ENCODE measurements at places on chromosomes 3 and 15.

DNA sequence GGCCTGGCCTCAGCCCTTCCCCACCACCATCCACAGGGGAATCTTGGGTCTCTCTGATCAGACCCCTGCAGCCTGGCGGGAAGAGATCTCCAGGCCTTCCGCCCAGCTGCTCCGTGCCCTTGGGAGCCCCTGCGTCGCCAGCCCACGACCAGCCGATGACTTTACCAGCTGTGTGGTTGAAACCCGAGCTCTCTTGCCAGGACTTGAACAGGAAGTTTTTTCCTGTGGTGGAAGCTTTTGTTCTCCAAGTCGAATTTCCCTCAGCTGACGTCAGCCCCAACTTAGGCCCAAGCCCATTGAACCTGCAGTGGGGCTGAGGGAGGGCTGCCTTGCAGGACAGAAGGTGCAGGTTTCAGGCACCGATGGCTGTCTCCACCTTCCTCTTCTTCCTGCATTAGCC is 51.7 kb upstream of the SMAD3 start:
- no peak for DNase-seq

DNA sequence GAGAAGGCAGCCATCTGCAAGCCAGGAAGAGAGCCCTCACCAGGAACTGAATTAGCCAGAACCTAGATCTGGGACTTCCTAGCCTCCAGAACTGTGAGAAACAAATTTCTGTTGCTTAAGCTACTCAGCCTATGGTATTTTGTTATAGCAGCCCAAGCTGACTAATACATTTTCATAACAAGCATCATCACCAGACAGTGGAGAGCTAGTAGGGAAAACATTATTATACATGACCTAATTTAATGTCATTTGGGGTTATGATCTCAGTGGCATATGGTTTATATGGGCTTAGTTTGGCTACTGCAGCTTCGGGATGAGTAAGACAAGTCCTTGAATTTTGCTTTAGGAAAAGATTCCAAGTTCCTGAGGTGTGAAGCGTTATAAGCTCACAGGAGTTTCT is 35.6 kb downstream of the LNP1 start:
- DNase-seq: no peak

GRCh38 chr3:138222942-138223287 is 35.8 kb downstream of the ARMC8 start:
- DNase-seq: no peak

DNA sequence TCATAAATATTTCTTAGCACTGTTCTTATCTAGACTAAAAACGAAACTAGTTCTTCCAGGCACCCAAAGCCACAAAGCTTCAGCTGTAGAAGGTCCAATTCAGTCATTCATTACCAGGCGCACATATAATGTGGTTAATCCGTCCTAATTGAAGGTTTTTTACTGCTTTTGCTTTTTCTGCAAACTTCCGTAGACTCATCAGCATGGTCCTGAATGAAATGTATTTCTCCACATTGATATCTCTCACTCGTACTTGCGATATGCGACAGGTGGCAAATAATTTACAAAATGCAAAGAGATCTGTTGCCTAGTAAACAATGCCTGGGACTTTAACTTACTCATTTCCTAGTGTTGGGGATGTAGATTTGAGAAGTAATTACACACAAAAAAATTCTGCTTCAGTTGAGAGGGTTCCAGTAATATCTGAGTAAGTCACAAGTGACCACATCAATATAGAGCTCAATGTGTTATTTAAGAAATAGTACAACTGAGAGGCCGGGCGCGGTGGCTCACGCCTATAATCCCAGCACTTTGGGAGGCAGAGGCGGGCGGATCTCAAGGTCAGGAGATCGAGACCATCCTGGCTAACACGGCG is 75.0 kb upstream of the MBNL1 start:
- peak; percentile 78 for DNase-seq

DNA sequence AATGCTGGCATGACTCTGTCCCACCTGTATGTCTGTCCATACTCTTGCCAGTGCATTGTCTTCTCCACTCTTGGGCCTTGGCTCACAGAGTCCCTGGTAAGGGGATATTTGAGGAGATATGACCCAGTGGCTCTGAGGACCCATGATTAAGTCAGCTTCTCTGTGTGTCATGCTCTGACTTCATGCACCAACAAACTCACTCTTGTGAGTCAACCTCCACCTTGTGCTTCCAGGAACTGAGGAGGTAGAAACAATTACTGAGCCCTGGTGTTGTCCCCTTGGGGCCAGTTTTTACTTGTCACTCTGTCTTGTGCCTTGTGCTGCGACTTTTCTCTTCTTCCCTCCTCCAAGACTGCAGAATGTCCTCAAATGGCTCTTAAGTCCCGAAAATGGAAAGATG is 127.1 kb downstream of the ABHD5 start:
- no peak for DNase-seq

- no peak for DNase-seq
Observed at GRCh38 chr3:14284694-14285547, 106.3 kb downstream of the LSM3 start.

DNA sequence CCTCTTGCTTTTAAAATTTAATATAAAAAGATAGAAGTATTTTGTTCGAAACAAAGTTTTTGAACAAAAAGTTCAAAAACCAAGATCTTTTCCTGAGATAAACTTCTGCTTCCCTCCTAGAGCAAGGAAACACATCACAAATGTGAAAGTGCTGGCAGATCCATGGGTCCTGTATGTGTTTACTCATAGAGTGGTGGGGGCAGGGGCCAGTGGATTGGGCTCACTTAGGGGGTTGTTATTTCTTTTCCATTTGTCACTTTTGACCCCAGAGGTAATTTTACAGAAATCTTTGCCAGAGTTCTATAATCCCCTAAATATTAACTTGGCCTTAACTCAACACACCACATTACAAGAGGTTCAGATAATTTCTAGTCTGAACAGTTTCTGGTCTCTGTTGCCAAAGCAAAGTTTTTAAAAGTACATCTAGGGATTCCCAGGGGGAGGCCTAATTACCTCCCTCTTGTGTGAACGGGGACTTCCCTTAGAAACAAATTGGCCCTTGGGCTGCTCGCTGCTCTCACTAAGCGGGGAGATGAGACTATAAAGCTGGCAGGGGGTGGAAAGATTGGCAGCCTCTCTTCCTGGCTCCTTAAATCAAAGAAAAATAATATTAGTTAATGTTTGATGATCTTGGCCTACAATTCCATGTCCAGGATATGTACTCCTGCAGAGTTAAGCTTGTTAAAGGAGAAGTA is 66.8 kb upstream of the PTX3 start:
- no peak for DNase-seq

GRCh38 chr3:185976977-185977678 is 39.3 kb upstream of the TRA2B start:
- peak; percentile 74 for DNase-seq

DNA sequence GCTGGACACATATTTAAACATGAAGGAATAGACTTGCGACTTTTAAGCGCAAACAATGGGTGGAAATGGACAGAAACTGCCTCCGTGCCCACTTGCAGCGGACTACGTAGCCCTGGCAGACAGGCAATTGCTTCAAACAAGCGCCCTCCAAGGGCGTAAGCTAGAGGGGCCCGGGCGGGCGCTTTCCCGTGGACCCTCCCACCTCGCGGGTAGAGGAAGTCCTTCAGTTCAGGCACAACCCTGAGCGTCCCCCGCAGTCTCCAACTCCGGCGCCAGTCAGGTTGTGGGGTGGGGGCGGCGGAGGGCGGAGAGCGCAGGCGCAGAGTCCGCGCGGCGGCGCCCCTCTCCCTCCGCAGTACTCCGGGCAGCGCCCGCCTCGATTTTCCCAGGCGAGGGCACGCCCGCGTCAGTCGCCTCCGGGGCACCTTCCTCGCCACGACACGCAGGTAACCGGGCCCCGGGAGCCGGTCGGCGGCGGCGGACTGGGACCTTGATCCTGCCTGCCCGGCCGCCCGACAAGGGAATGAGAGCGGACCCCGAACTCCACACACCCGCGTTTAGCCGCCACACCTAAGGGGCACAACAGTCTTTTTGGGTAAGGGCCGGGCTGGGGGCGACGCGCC is at the start of gene SLC35G2:
Gene SLC35G2, plus strand, starts transcription at position 358 of the 623 bp plus-strand sequence. CDS start 35,335 bp downstream, outside the sequence.
- peak; percentile 42 for DNase-seq

DNA sequence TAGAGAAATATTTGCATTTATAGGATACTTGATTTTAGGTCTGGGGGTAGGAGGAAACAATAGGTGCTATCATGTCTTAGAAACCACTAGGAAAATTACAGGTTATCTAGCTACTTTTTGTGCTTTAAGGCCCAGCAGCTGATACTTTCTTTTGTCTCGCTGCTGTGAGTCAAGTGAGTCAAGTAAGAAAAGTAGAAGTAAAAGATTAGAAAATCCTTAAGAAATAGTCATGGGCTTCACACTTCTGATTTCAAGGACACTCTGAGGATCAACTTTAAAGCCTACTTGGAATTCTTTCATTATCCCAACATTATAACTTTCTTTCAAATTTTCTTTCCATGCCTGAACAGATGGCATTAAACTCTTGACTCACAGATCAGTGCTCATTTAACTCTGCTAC is 95.2 kb upstream of the RBMS3 start:
- DNase-seq: no peak

Measured in CD4-positive, alpha-beta T cell treated with Interleukin-21 for 1 hour (primary cell).